ENCODE measurements at places on chromosomes 3 and 15.

DNA sequence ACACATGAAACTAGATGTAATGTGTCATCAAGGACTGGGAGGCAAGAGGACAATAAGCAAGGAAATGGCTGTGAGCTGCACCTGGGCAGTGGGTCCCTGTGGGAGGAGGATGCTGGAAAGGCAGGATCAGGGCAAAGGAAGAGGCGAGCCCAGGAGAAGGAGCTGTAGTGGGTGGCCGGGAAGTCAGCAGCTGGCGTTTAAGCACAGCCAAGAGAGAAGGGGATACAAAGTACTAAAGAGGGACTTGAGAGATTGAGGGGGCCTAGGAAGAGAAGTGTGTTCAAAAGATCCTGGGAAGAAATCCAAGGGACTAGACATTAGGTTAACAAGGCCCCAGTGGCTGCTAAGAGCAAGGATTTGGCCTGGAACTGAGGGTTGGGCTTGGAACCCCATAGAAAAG, 188.5 kb upstream of the SLC24A5 start:
- DNase-seq = no peak

DNA sequence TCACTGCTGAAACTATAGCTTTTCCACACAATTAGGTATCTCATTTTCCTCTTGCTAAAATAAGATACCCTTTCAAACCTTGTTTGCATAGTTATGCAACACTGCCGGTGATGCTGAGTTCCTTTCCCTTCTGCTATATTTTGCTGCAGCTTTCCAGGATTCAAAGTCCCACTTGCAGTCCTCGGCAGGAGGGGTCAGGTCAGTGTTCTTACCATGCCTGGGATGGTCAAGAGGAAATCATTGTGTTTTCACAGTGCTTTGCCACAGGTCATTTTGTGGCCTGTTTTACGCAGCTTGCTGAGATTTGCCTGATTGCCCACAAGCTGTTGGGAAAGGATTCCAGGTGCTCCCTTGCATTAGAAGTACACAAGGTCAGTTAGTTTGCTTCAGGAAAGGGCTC, 156.9 kb downstream of the B3GALNT1 start:
- no peak for DNase-seq

DNA sequence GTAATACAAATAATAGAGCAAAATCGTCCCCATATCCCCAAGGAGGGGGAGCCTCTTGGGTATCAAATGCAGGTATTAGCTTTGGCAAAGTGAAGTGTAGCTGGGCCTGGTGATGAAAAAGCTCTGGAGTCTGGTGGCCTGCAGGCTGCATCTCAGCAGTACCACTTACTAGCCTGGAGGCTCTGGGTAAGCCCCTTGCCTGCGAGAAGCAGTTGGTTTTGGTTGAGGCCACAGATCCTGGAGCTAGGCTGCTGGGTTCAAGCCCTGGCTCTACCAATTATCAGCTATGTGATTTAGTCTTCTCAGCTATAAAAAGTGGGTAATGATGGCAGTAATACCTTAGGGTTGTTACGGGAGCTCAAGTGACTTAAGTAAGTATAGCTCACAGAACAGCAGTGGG, 6.1 kb downstream of the KCNAB1 start:
- no peak for DNase-seq

GRCh38 chr3:17847156-17847555, 104.7 kb upstream of the TBC1D5 start:
- no peak for DNase-seq

- DNase-seq = no peak
Measured at GRCh38 chr3:149374793-149375500, 2.5 kb downstream of the TM4SF1 start.

DNA sequence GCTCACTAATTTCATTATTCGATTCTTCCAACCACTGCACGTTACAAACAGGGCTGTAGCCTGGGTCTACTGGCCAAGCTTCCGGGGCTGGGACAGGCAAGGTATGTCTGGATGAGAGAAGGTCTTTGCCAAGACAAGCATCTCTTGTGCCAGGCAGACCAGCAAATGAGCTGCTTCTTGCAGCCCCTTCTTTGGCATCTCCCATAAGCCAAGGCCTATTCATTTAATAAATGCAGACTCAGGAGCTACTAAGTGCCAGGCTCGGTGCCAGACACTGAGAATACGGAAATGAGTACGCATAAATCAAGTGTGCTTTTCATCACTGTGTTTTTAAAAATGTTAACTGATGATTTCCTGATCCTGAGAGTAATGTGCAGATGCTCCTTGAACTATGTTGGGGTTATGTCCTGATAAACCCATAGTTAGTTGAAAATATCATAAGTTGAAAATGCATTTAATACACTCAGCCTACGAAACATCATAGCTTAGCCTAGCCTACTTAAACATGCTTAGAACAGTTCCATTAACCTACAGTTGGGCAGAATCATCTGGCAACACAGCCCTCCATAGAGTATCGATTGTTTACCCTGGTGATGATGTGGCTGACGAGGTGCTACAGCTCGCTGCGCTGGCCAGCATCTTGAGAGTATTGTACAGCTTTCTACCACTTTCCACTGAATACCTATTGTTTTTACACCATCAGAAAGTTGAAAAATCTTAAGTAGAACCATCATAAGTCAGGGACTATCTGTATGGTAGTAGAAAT, 135.0 kb upstream of the CTDSPL start:
- no peak for DNase-seq

DNA sequence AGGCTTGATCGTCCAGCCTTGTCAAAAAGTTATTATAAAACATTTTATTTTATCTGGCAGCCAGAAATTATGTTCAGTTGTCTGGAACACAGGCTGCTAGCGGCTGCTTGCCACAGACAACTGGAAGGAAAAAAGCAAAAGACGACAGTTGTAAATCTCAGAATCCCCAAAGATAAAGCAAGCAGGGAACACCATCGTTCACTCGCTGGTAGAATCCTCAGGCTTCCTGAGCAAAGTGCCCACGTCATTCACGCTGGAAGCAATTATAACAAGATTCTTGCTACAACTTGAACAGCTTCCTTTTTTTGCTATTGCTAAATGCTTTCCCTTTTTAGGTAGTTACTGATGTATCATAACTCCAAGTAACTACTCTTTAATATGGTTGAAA, 33.6 kb downstream of the ADAMTS17 start:
- DNase-seq = no peak

DNA sequence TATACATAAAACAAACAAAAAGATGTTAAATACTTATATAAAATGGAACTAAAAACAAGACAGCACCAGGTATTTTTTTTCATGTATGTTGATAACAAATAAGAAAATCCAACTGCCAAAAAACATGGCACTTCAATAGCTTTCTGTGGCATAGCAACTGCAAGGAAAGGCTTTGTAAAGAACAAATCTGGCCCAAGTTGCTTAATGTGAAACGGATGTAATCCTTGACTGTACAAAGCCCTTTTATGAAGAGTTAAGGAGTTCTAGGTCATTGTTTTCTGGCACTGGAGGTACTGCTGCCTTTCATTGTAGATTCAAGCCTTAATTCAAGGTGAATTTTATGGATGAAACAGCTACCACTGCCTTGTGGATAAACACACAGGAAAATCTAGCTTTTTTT, 68.8 kb upstream of the SLC12A8 start:
- DNase-seq = no peak

DNA sequence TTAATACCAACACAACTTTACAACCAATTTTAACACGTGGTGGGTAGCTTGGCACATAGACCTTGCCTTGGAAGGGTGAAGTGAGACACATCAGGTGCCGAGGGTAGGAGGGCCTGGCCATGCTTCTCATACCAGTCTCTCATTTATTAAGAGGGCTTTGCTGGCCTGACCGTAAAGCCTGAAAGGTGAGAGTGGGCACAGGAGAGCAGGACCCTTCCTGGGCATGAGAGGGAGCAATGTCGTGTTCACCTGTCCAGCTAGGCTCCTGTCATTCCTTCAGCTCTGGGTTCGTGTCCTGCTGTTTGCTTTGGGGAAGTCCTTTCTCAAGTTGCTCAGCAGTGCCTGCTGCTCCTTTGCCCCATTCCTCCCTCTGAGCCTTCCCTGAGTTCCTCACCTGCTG, 294.4 kb downstream of the EPHB1 start:
- no peak for DNase-seq

DNA sequence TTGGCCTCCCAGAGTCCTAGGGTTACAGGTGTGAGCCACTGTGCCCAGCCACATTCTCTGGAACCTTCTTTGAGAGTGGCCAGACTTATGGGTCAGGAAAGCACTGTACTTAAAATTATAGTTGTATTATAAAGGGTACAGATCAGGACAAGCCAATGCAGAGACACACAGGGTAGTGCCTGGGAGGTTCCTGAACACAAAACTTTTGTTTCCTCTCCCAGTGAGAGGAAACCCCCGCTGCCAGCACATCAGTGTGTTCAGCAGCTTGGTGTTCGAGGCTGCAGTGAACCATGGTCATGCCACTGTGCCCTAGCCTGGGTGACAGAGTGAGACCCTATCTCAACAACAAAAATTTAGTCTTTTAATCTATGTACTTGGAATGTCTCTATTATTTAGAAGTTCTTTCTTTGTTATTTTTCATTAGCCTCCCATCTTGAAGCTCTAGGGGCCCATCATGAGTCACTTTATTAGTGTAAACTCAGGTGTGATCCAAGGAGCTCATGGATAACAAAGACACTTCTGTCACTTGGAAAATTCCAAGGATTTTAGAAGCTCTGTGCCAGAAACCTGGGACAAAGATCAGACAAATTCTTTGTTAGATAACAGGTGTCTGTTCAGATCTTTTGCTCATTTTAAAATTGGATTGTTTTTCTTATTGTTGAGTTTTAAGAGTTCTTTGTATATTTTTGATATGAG, 7.8 kb downstream of the BLOC1S6 start:
- DNase-seq = no peak

- DNase-seq = no peak
Measured at GRCh38 chr3:62467966-62468722, 94.8 kb upstream of the FEZF2 start.

DNA sequence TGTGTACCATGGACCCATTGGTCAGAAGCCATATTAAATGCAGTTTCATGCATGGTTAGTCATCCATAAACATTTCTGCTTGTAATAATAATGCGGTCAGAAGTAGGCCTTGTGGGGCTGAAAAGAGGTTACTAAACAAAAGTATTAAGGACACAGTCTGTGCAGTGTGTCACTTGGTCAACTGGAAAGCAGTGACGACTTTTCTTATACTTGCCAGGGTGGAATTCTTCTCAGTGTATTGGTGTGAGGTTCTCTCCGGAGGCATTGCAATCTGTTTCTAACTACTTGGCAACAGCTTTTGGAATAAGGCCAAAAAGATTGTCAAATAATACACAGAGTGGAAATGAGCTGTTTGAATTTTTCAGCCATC, 46.8 kb downstream of the CHL1 start:
- no peak for DNase-seq

GRCh38 chr15:25778161-25778560, 85.0 kb downstream of the ATP10A start:
- no peak for DNase-seq

DNA sequence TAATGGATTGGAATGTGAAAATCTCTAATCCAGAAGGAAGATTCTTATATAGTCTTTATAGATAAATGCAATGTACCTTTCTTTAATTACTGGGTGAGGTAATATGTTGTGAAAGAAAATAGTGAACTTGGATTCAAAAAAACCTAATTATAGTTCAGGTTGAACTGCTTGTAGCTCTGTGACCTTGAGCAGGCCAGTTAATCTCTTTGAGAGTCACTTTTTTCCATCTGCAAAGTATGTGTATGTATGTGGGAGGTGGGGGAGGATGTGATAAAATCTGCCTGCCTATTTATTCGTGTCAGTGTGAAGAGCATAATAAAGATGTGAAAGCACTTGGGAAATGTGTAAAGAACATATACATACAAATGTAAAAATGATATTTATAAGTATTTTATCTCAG, 34.4 kb downstream of the GLCE start:
- DNase-seq = no peak

GRCh38 chr15:76163457-76164295, 103.9 kb downstream of the TMEM266 start:
- DNase-seq = no peak

DNA sequence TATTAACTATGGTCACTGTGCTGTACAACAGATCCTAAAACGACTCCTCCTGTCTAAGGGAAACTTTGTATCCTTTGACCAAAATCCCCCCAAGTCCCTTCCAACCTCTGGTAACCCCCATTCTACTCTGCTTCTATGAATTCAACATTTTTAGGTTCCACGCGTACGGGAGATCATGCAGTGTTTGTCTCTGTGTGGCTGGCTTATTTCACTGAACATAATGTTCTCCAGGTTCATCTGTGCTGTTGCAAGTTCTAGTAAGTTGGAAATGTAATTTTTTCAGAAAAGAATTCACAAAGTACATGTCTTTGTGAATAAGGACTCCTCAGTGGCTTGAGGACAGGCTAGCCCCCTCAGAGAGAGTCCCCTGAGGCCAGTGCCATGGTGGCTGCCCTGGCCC, 66.1 kb downstream of the ATP10A start:
- peak; percentile 13 for DNase-seq

- DNase-seq = no peak
Measured at GRCh38 chr15:84886211-84886983, 1.9 kb downstream of the SLC28A1 start.

GRCh38 chr3:173538410-173538809, 140.9 kb downstream of the NLGN1 start:
- DNase-seq = no peak

DNA sequence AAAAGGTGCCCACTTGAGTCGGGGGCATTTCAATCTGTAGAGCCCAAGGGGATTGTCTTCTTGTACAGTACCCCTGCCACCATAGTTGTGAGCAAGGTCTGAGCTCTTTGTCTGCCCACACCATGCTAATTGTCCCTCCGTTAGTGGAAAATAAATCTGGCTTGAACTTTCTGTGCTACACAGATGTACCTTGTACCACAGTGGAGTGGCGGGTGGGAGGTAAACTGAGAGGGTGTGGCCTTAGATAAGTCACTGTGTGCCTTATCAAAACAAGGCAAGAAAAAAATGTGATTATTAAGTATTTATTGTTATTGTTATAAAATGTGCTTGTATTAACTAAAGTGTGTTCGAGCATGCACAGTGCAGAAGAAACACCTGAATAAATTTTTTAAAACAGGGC, 242.9 kb upstream of the C2CD4B start:
- DNase-seq = no peak

- DNase-seq = no peak
Measured at GRCh38 chr3:55476515-55476914, 10.6 kb downstream of the WNT5A start.

- DNase-seq = no peak
Measured at GRCh38 chr15:34304613-34305012, 33.0 kb downstream of the SLC12A6 start.

- no peak for DNase-seq
Measured at GRCh38 chr3:188830893-188831292, 340.9 kb upstream of the TPRG1 start.

- DNase-seq = no peak
Measured at GRCh38 chr3:171718493-171719185, 91.6 kb downstream of the PLD1 start.
